GM23338 (cell line): ENCODE measurements at places on chromosomes 1 and 21.

DNA sequence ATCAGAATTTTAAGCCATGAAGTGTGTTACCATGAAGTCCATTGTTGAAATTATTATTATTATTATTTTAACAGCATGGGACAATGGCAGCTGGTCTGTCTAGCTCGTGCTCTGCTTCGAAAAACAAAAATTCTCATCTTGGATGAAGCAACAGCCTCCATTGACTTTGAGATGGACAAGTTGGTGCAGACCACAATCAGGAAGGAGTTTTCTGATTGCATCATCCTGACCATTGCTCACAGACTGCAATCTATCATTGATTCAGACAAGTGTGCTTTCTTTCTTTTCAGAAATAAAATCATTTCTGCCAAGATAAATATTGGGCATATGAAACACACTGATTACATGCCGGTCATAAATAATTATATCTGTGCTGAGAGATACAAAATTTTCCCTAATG lies 21.0 kb downstream of the HSPA13 start:
- no peak for DNase-seq

- DNase-seq = no peak
Measured at GRCh38 chr1:99629164-99629563, 16.7 kb upstream of the PALMD start.

GRCh38 chr21:46029186-46029924 lies 47.8 kb downstream of the COL6A1 start:
- no peak for DNase-seq

DNA sequence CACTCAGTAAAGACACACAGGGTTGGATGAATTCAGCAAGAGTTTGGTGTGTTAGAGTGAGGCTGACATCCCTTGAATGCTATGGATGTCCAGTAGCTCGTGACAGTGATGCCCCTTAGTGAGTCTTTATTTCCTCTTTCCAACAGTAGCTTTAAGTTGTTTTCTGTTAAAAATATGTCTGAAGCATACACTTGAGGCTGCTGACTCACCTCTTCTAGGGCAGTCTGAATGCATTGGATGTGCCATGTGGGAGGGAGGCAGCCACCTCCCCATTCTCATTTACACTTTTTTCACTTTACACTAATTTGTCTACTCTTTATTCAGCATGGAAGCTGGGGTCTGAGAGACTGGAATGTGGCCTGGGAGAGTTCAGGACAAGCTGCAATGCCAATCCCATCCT lies 17.6 kb downstream of the NOS1AP start:
- no peak for DNase-seq

DNA sequence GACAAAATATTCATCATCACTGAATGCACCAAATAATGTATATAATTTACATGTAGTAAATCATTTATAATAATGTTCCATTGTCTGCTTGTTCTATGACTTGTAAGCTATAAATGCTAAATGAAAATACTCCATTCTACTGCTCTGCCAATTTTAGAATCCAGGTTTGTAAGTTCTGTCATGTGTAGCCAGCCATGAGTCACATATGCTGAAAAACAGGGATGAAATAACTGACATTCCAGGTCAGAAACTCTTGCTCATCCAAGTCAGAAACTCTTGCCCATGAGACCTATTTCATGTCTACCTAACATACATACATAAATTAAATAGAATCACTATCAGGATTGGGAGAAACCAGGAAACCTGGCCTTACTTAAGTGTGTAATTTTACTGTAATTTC lies 95.6 kb downstream of the ASH1L start:
- no peak for DNase-seq

GRCh38 chr21:45169001-45169400 lies 94.6 kb downstream of the ADARB1 start:
- DNase-seq = no peak

DNA sequence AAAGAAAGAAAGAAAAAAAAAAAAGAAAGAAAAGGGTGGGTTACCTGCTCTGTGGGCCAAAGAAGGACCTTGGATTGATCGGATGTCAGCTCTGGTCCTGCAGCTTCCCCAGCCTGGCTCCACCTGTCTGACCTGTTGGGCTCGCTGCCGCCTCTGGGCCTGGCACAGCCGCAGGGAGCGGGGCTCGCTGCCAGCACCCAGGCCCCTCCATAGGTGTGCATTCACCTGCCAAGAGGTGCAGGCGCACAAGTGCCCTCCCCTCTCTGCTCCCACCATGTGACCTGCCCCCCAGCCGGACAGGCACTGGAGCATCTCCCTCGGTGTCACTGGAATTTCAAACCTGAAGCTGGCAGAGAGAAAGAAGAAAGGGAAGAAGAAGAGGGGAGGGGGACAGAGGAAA lies 33.1 kb upstream of the GPR157 start:
- DNase-seq = no peak

DNA sequence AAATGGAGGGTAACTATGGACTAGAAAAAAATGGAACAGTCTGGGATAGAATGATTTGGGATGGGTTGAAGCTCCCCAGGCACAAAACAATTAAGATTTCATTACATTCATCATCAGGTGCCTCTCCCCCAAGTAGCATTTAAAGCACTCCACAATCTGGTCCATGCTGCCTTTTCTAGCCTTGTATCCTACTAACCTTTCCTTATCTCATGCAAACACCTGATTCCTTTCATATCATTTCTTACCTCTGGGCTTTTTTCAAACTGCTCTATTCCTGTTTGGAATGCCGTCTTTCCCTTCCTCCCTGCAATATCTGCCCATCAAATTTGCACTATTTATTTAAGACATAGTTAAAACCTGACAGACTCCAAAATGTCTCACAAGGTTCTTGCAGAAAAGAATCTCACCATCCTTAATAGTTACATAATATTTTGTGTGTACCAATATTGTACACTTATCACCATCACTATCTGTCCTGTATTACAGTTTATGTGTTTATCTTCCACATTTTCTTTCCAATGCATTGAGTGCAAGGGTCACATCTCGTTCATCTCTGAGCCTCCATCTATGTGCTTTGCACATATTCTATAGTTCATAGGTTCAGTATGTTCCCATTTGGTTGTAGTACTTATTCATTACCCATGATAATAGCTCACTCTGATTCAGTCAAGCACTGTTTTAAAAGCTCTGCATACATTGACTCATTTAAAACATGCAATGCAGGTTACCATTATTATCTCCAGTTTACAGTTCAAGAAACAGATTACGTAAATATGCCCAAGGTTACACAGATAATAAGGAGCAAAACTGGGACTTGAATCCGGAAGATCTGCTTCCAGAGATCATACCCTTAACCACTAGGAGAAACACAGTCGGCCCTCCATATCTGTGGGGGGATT lies 16.1 kb upstream of the SHCBP1L start:
- DNase-seq = no peak

DNA sequence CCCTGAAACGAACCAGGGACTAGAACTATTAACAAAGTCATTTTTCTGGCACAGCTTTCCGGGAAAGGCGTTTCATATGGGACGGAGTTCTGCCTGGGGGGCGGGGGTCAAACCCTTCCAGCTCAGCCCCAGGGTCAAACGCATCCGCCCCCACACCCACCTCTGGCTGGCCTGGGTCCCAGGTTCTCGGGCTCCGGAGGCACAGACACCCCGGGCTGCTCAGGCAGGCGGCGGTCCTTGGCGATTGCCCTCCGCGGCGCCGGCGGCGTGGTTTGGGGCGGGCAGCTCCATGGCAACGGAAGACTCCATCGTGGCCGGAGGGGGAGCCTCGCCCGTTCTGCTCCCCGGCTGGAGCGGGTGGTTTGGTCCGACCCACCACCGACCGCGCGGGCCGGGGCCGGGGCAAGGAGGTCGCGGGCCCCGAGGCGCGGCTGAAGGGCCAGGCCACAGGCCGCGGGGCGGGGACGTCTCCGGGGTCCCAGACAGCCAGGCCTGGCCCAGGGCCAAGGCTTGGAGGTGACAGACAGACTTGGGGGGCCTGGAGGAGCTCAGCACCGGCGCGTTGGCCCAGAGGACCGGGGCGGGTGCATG lies at the start of gene CFAP74:
Gene CFAP74, minus strand, starts transcription at position 246 of the 591 bp plus-strand sequence. CDS start 12,830 bp downstream, outside the sequence.
- DNase-seq = peak; percentile 93

DNA sequence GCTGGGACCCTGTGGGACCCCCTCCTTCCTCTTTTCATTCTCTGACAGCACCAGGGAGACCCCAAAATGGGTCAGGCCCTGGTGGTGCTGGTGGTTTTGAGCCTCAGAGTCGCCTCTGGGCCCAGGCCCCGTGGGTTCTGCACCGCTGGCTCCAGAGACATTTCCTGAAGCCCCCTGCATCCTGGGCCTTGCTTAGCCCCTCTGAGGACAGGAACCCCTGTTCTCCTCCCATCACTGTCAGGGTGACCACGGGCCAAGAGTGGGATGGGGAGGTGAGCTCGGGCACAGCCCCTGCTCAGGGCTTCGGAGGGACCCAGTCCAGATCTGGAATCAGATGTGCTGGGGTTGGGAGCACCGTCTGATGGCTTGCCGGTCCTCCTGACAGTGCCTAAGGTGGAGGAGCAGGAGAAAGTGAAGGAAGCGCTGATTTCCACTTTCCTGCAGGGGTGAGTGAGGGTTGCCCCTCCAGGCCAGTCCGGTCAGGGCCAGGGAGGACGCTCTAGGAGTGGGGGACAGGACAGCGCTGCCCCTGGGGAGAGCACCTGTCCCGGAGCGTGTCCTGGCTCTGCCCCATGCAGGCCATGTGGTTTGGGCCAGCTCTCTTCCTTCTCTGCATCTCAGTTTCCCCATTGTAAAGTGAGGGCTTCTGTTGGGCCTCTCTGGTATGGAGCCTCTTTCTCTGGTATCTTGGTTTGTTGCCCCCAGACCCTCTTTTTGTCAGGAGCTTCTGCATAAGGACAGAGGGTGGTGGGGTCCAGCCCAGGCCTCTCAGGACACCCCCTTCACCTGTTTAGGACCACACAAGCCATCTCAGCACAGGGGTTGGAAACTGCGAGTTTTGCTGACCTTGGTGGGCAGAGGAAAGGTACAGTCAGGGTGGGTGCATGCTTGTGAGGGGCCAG lies 71.0 kb downstream of the TRIM11 start:
- DNase-seq = no peak

DNA sequence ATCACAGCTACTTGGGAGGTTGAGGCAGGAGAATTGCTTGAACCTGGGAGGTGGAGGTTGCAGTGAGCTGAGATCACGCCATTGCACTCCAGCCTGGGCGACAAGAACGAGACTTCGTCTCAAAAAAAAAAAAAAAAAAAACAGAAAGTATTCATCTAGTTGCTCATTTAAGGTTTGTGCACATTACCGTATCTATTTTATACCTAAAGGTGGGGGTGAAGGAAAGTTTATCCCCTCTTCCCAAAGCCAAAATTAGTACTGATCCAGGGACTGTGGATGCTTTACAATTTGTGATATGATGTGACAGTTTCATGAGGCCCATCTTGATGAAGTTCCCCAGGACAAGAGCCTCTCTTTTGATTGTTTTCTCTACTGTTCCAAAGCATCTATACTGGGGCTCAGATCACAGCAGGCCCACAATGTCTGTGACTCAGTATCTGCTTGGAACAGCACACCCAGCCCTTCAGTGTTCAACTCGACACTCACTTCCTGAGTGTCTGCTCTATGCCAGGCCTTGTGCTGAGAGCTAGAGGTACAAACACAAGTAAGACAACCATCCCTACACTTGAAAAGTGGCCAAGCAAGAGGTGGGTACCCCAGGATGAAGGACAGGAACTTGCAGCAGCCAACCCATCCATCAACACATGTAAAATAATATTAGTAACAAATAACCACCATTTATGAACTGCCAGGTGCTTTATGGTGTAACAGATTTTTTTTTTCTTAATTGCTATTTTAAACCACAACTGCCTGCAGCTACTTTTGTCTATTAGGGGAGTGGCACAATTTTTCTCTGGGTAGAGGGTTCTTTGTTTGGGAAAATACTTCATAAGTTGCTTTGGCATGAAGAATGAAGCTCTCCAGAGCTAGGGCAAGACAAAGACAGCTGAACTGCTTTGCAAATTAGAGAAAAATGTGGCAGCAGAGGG lies 29.0 kb upstream of the KHDRBS1 start:
- DNase-seq = no peak

DNA sequence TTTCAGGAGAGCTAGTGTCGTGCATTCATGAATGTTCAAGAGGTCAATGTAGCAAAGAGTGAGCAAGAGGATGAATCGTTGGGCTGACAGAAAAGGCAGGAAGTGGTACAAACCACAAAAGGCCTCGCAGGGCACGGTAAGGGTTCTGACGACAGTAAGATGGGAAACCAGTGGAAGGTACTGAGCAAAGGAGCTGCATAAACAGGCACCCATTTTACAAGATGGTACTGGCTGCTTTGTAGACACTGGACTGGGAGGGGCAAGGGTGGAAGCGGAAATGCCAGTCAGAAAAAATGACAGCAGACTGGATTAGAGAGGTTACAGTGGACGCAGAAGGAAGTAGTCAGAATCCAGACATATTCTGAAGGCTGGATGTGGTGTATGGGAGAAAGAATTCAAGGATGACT lies 123.5 kb downstream of the PTPN14 start:
- DNase-seq = peak; percentile 50

GRCh38 chr1:81974222-81974841 lies 173.6 kb downstream of the ADGRL2 start:
- DNase-seq = no peak
